ENCODE measurements at places on chromosomes 4 and X.
A peak's percentile ranks its signal among the peaks of the same experiment; 100 is the strongest.

DNA sequence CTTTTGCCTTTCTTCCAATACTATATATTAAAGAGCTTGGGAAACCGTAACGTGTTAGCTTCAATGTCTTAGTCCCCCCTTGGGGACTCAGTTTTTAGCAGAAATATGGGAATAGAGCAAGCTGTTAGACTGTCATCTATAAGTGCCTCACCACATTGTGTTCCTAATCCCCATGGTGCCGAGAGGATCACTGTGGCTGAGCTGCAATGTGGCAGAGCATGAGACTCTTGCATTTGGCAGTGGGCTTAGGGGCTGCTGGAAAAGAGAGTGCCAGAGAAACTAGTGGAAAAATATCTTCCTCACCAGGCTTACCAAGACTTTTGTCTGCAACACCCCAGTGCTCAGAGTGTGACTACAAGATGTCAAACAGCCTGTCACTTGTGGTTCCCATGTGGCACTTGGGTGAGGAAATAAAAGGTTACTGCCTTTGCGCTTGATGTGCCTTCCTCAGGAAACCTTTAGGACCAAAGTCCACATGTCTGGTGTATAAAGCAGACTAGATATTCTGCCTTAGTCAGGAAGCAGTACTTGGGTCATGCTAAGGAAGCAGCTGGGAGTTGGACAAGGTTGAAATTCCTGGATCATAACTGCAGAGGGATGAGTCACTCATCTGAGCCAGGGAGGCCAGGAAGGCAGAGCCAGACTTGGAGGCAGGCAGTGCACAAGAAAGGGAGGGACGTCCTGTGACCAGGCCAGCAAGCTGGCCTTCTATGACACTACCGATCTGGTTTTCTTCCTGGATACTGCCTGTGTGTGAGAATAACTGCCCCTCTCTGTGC is 9.7 kb upstream of the MAGEA4 start:
- no peak for DNase-seq

DNA sequence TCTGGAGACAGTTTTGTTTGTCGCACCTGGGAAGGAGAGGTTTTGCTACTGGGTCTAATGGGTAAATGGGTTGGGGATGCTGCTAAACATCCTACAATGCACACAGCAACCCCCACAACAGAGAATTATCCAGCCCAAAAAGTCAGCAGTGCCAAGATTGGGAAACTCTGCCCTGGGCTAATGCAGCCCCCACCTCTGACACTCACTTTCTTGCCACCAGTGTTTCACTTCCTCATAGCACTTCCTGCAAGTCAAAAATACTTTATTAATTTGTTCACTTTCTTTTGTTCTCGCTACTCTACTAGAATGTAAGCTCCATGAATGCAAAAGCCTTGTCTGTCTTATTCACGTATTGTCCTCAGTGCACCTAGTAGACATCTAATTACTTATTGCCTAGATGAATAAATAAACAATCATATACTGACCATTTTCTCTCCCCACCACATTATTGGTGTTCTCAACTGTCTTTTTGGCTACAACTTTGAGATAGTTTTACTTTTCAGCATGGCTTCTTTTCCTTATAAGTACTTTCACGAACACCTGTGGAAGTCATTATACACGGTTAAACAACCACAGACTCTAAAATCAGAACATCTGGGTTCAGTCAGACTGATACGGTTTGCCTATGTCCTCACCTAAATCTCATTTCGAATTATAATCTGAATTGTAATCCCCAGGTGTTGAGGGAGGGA is 82.0 kb upstream of the PITX2 start:
- DNase-seq = no peak

GRCh38 chrX:34687095-34687494 is 30.0 kb upstream of the TMEM47 start:
- no peak for DNase-seq

DNA sequence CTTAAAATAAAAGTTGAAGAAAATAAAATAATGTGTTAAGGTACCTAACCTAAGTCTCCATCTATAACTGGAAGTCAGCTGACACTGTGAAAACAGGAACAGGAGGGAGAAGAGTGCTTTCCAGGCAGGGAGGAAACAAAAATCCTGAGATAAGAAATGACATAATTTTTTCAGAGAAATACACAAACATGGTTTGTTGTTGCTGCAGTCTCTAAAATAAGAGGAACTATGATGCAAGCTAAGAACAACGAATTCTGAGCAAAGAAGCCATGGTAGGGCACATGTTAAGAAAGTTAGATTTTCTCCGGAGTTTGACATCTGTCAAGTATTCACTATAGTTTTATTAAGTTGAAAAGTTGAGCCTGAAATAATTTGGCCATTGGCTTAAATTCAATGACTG is 26.9 kb downstream of the PAPSS1 start:
- no peak for DNase-seq

GRCh38 chrX:39788521-39788920 is 309.2 kb downstream of the BCOR start:
- no peak for DNase-seq

- no peak for DNase-seq
Observed at GRCh38 chr4:67071641-67072040, 473.7 kb downstream of the CENPC start.

GRCh38 chr4:128271551-128271950 is 16.1 kb downstream of the PGRMC2 start:
- no peak for DNase-seq

- no peak for DNase-seq
Observed at GRCh38 chr4:185549095-185549639, 13.9 kb upstream of the PDLIM3 start.

GRCh38 chrX:152640034-152640818 is 2.5 kb downstream of the GABRQ start:
- DNase-seq = no peak

DNA sequence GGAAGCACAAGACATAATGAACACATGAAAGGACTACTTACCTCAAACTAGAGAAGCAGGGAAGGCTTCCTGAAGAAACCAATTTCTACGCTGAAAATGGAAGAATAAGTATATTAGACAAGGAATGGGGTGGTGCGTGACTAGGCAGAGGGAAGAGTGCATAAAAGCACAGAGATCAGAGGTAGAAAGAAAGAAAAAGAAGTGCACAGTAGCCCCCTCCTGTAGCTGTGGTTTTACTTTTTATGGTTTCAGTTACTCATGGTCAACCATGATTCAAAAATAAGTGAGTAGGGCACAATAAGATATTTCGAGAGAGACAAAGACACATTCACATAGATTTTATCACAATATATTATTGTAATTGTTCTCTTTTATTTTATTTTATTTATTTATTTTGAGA is 934.5 kb upstream of the INTU start:
- no peak for DNase-seq

GRCh38 chrX:580030-580429 is 50.6 kb upstream of the SHOX start:
- DNase-seq = no peak

DNA sequence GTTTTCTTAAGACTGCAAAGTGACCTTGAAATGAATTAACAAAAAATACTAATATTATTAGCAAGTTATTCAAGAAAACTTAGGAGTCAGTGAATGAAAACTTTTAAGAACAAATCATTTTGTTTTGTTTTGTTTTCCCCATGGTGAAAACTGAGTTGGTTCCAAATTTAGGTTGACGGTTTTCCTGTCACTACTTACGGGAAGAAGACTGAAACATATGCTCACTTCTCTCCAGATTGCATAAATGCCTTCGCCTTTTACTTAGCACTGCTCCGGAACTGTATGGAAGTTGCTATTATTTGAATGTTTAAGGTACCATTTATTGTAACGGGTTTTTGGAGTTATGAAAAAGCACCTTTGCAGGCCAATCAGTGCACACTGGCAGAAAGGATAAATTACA is 42.8 kb downstream of the DOCK11 start:
- no peak for DNase-seq

DNA sequence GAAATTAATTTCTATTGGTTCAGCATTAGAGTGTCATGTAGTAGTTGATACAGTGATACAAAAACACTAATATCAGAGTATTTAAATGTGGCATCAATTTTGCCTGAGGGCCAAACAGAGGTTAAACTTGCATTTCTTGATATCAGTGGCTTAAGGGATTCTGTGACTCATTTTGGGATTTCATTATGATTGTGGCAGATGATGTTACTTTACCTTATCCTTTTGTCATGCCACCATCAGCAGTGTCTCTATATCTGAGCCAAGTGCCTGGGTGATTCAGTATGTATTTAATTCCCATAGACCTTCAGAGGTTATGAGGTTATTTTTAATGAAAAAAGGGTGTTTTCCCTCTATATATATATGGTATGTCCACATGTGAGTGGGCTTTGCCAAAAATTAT is 582.9 kb downstream of the ADGRL3 start:
- no peak for DNase-seq

GRCh38 chr4:22413471-22413870 is 102.4 kb downstream of the ADGRA3 start:
- no peak for DNase-seq

DNA sequence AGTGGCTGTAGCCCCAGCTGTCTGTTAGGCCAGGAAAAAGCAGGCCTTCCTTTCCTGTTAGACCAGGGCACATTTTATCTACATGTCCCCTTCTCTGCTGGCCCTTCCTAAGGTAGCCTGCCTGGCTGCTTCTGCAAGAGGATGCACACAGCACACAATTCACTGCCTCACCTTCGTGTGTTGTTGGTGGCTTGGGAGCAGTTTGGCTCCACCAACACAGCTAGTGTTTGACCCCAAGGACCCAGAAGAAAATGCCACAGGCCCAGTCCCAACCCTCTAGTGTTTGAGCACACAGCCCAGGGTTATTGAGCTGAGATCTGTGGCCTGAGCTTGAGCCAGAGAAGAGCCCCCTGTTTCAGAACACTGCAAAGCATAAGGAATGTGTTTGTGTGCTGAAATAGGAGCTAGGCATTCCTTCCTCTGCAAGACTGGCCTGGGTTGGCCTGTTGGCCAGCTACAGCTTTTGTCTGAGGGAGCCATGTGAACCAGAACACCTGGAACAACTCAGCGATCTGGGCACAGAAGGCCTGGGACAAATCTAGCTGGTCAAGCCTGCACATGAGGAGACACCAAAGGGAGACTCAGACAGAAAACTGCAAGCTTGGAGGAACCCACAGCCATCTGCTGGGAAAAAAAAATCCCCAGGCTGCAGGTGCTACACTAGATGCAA is 26.4 kb downstream of the MAGEE1 start:
- DNase-seq = no peak

- no peak for DNase-seq
Observed at GRCh38 chrX:57643698-57644097, 36.4 kb downstream of the NLRP2B start.

GRCh38 chr4:26238778-26239679 is 81.8 kb upstream of the RBPJ start:
- no peak for DNase-seq

GRCh38 chr4:167897116-167897515 is 195.2 kb upstream of the ANXA10 start:
- no peak for DNase-seq

GRCh38 chrX:78527263-78527662 is 131.9 kb downstream of the RTL3 start:
- no peak for DNase-seq

DNA sequence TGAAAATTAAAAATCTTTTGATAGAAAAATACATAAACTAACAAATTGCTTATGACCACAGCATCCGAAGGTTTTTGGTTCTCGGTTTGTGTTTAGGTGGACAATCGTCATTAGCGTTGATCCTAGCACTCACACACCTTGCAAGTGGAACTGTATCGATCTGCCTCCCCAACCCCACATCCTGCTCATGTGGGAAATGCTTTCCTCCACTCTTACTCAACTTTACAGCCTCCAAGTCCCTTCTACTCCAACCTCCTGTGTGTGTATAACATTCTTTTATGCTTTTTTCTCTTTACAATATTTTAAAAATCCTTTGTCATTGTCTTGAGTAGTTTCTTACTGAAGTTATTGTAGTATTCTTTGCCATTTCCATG is 15.6 kb upstream of the TMEM131L start:
- no peak for DNase-seq

GRCh38 chr4:95910749-95911148 is 70.9 kb downstream of the PDHA2 start:
- DNase-seq = no peak

DNA sequence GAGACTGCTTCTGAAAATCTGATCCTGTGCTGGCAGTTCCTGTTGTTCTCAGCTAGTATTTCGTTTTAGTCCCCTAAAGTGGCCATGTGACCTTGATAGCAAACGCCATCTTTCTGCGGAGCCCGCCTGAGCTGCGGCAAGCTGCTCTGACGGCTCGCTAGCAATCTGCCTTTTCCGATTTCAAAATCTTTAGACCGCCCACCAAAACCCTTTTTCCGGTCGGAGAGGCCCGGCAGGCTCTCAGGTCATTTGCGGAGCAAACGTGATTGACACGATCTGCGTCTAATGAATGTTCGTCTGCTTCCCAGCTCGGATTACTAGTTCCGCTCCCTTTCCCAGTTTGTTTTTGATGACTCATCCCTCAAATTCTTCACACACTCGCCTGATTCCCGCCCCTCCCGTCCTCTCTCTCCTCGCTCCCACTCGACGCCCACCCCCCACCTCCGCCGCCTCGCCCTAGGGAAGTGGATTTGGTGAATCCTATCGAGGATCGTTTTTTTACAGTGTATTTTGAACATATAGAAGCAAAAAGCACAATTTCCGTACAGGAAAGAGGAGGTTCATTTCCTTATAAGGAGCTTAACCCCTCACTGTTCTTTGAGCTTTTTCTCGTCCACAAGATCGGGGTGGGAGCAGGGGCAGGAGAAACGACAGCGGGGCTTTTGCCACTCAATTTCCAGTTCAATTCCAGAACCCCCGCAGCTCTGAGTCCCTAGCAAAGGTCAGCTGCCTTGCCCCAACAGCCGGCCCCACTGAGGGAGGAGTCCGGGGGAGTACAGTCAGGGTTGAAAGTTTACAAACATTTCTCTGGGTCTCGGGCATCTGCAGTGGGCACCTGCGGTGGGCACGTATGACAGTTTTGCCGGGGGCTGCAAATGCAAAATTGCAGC is 37.5 kb downstream of the NLGN3 start:
- DNase-seq = peak; percentile 90

DNA sequence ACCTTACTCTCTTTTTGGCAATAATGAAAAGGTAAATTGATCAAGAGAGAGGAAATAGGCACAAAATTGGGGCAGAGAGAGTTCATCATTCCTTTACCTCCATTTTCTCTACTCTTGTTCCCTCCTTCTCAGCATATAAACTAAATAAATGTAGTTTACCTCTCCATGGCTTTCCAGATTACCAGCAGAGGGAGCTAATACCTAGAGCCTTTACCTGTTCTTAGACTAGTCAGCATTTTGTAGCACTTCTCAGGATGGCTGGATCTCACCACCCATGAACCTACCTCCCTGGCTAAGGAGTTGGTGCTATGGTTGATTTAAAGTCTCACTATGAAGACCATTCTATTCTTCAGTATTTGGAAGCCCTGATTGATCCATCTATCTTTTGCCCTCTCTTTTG is 15.7 kb downstream of the OFD1 start:
- DNase-seq = peak; percentile 66
